ENCODE measurements at places on chromosomes 1 and 21.
A peak's percentile ranks its signal among the peaks of the same experiment; 100 is the strongest.

DNA sequence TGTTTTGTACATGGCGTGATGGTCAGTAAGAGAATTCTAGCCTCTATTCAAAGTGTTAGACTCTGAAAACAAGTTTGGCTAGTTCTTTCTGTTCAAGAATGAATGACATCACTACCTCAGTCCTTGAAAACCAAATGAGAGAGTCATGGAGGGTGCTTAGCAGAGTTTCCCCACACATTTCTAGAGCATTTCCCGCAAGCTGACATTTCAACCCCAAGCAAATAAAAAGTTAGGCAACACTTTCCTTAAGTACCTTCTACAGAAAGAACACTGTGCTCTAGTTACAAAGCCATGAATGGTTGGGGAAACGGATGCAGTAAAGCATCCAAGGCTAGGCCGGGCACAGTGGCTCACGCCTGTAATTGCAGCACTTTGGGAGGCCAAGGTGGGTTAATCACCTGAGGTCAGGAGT, 47.9 kb upstream of the SLC44A3 start:
- no peak for DNase-seq
- H3K4me1 ChIP-seq, result no peaks in the 10 kb centered on the region
- H3K36me3 ChIP-seq, result no peaks in the 10 kb centered on the region
- peaks cover 25% of the 10 kb centered on the region for H3K27me3 ChIP-seq

DNA sequence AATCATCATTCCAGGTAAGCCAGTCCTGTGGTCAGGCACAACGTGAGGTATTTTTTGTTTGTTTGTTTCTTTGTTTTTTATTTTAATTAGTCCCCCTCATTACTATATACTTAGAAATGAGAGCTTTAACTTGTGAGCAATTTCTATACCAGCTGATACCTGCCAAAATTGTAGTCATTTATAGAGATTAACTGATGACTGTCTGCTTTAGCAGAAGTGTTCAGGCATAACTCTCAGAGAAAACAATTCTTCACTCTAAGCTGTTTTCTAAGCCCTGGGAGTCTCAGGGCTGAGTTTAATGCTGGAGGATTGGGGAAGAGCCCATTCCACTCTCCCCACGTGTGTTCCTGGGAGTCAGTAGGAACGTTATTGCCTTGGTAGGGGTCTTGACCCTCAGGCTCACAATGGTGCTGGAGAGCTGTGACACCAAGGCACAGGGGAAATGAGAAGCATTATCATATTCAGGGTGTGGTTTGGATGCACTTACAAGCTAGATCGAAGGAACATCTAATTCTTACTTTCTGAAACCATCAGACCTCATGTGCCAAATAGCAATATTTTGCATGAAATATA, 168.2 kb downstream of the CLIC6 start:
- H3K27ac ChIP-seq, result no peak overlapping the region
- no peak for DNase-seq
- H3K4me3 ChIP-seq, result no peak overlapping the region
- no peaks in the 10 kb centered on the region for H3K27me3 ChIP-seq

DNA sequence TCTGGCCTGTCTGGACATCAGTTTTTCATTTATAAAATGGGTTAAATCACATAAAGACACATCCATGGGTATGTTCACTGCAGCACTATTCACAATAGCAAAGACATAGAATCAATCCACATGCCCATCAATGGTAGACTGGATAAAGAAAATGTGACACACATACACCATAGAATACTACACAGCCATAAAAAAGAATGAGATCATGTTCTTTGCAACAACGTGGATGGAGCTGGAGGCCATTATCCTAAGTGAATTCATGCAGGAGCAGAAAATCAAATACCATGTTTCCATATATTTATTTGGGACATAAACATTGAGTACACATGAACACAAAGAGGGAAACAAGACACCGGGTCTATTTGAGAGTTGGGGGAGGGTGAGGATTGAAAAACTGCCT, 28.1 kb downstream of the ZBTB8OS start:
- no peak overlapping the region for H3K27ac ChIP-seq
- H3K4me3 ChIP-seq, result no peak overlapping the region
- no peaks in the 10 kb centered on the region for H3K27me3 ChIP-seq
- peaks cover 22% of the 10 kb centered on the region for H3K4me1 ChIP-seq
- peaks cover 11% of the 10 kb centered on the region for H3K36me3 ChIP-seq

GRCh38 chr1:33137800-33138199, 44.0 kb downstream of the TRIM62 start:
- no peaks in the 10 kb centered on the region for H3K27me3 ChIP-seq
- peaks cover 28% of the 10 kb centered on the region for H3K4me1 ChIP-seq
- H3K4me3 ChIP-seq, result no peak overlapping the region
- H3K36me3 ChIP-seq, result peaks cover 4% of the 10 kb centered on the region
- no peak for DNase-seq
- H3K27ac ChIP-seq, result no peak overlapping the region

- no peak for DNase-seq
- H3K4me3 ChIP-seq, result no peak overlapping the region
- H3K27me3 ChIP-seq, result peaks cover 20% of the 10 kb centered on the region
- H3K4me1 ChIP-seq, result peaks cover 6% of the 10 kb centered on the region
- H3K27ac ChIP-seq, result no peak overlapping the region
- H3K36me3 ChIP-seq, result no peaks in the 10 kb centered on the region
Observed at GRCh38 chr21:41068967-41069642, 98.9 kb upstream of the BACE2 start.

DNA sequence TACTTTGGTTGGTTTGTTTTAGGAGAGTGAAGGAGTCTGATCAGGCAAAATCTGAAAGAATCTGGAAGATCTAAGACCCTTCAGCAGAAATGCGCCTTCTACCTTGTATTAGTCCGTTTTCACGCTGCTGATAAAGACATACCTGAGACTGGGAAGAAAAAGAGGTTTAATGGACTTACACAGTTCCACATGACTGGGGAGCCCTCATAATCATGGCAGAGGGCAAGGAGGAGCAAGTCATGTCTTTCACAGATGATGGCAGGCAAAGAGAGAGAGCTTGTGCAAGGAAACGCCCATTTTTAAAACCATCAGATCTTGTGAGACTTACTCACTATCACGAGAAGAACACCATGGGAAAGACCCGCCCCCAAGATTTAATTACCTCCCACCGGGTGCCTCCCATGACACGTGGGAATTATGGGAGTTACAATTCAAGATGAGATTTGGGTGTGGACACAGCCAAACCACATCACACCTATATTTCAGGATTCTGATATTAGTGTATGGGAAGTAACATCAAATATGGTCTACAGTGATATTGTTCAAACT, 99.3 kb downstream of the GLUL start:
- no peak overlapping the region for H3K4me3 ChIP-seq
- no peak for DNase-seq
- no peaks in the 10 kb centered on the region for H3K36me3 ChIP-seq
- H3K27me3 ChIP-seq, result no peaks in the 10 kb centered on the region
- H3K27ac ChIP-seq, result no peak overlapping the region
- peaks cover 9% of the 10 kb centered on the region for H3K4me1 ChIP-seq

- peak; percentile 59 for DNase-seq
- peaks cover 61% of the 10 kb centered on the region for H3K27me3 ChIP-seq
- H3K4me3 ChIP-seq, result peak overlapping the region; percentile 39
Observed at GRCh38 chr1:223133824-223134435, 9.1 kb downstream of the TLR5 start.

- H3K27ac ChIP-seq, result no peak overlapping the region
- peaks cover 9% of the 10 kb centered on the region for H3K27me3 ChIP-seq
- no peak for DNase-seq
- H3K4me3 ChIP-seq, result no peak overlapping the region
Observed at GRCh38 chr21:36427502-36427901, 42.3 kb downstream of the CHAF1B start.

DNA sequence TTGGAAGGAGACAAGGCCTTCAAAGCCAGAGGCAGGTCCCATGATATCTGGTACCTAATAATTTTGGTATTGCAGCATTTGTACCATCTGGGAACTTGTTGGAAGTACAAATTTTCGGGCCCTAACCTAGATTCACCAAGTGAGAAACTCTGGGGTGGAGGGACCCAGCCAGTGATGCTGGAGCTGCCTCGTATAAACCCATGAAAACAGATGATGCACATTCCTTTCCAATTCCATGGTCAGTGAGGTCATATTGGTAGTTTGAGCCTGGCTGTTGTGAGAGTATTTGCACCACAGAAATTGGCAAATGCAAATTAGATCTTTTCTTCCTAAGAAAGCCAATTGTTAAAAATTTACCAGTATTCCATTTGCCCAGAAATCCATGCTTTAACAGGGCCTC, 269.6 kb upstream of the PLXNA2 start:
- no peak overlapping the region for H3K4me3 ChIP-seq
- H3K36me3 ChIP-seq, result no peaks in the 10 kb centered on the region
- H3K27ac ChIP-seq, result no peak overlapping the region
- DNase-seq, result no peak

DNA sequence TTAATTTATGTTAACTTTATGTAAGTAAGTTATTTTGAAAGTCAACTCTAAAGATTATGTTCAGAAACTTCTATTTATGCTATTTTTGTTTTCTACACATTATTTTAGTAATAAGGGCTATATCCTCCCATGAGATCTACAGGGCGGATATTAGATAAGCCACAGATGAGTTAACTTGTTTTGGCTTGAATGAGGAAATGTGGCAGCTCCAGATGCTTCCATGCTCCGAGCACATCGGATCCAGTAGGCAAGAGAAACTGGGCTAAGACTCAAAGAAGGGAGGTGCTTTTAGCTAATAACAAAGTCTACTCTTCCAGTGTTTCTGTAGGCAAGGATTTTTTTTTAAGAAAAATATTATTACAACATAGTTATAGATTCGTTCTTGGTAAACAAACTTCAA, 20.0 kb upstream of the LAMC1 start:
- no peaks in the 10 kb centered on the region for H3K36me3 ChIP-seq
- no peaks in the 10 kb centered on the region for H3K4me1 ChIP-seq
- H3K27ac ChIP-seq, result no peak overlapping the region
- H3K4me3 ChIP-seq, result no peak overlapping the region
- peaks cover 54% of the 10 kb centered on the region for H3K27me3 ChIP-seq

GRCh38 chr1:17663646-17664045, 91.5 kb upstream of the ACTL8 start:
- no peak overlapping the region for H3K4me3 ChIP-seq
- H3K36me3 ChIP-seq, result no peaks in the 10 kb centered on the region
- H3K27ac ChIP-seq, result no peak overlapping the region
- H3K27me3 ChIP-seq, result peaks cover 7% of the 10 kb centered on the region

DNA sequence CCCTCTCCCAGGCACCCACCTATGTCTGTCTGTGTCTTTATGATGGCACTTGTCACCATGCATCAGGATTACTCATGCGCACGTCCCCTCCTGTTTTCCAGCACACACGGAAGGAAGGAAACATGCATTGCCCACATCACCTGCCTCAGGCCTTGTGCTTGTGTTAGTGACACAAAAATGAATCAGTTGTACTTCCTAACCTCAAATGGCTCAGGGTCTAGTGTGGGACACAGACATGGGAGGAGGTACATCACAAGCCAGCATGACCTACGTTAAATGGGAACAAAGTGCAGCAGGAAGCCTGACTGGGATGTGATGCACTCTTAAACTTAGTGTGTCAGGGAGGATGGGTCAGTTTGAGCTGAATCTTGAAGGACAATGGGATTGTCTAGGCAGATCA, 126.7 kb downstream of the TRABD2B start:
- no peak for DNase-seq
- H3K27me3 ChIP-seq, result peaks cover 23% of the 10 kb centered on the region
- no peaks in the 10 kb centered on the region for H3K36me3 ChIP-seq
- no peak overlapping the region for H3K27ac ChIP-seq
- no peak overlapping the region for H3K4me3 ChIP-seq

Data from central memory CD8-positive, alpha-beta T cell (primary cell).